Fibroblast of villous mesenchyme (primary cell): ENCODE measurements at places on chromosomes 2 and 18. TPM values are rescaled to one million over a fixed set of nuclear protein-coding genes. Genes with fewer than 3 reads are reported as not detected.

R3HDM1 gene
- total RNA-seq = 12.9 and 13.8 TPM in 2 replicates

RPRM gene
- total RNA-seq = not detected in 2 replicates

DSEL gene
- 101 and 218 TPM in 2 replicates for total RNA-seq

COL5A2 gene
- total RNA-seq = 693 and 717 TPM in 2 replicates

ZC3H8 gene
- 5.5 and 8.2 TPM in 2 replicates for total RNA-seq

DNA sequence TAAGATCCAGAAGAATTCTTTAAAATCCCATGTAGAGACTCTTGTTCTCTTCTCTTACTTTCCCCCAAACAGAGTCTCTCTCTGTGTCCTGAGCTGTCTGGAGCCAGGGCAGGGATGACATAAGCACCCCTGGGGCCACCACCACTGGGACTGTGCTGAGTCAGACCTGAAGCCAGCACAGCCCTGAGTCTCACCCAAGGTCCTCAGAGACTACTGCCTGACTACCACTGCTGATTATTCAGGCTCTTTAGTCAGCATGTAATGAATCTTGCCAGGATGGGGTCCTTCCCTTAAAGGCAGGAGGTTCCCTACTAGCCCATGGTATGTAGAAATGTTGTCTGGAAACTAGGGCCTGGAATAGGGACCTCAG is 34.9 kb upstream of the DYNC1I2 start:
- no peak for DNase-seq

GRCh38 chr18:76451396-76452331 is 43.4 kb downstream of the ZNF516 start:
- DNase-seq = no peak

DNA sequence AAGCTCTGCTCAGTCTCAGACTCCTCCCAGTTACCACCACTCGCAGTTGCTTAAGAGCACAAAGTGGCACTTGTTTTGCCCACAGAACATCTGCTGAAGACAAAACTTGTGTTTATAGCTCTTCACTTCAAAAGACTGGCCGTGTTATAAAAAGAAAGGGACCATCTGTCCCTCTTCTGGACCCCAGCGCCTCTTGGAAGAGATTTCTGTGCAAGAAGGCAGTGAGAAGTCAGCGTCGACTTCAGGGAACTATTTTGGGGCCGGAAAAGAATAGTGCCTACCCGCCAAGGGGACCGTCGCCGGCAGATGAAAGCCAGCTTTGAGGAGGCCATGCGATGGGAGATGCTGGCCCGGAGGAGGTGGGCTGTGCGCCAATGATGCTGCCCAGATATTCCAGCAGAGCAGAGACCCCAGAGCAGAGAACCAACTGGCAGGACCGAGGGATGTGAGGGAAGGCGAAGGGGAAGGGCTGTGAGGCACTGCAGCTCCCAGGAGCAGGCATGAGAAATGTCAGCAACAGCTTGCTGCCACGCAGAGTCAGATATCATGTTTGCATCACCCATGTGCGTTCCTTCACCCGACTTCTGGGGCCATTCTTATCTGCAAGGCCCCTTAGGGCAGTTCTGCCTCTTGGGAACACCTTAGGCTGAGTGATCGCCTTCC is 270.9 kb downstream of the ATAD2B start:
- no peak for DNase-seq

DNA sequence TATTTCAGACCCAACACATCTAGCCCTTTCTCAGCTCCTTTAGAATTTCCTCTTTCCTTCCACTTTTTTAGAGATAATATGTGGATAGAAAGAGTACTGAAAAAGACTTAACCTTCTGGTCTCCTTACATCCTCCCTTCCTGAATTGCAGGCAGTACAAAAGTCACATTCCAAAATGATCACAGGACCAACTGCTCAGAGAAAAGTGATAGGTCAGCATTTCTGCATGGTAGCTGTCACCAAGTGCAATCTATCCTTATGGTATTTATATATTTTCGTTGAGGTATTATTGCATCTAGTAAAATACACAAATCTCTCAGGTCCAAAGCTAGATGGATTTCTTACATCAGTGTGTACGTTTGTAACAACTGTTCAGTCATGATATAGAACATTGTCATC is 427.5 kb downstream of the LPIN1 start:
- DNase-seq = no peak

DNA sequence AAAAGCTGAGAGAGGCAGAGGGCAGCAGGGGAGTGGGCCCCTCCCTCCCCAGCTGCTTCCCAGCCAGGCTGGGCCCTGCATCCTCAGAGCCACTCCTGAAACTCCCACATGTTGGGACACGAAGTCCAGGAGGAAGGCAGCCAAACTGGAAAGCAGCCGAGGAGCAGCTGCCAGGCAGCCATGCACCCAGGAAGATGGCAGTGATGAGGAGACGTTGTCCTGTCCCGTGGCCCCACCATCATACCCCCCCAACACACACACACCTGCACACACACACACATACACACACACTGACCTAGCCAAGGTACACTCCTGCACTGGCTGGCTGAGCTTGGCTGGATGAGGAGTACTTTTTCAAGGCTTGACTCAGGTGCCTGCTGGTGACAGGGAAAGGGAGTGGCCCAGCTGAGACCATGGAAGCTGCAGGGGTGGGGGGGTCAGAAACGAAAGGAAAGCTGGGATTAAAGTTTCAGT is 106.0 kb downstream of the CYP26B1 start:
- DNase-seq = no peak

DNA sequence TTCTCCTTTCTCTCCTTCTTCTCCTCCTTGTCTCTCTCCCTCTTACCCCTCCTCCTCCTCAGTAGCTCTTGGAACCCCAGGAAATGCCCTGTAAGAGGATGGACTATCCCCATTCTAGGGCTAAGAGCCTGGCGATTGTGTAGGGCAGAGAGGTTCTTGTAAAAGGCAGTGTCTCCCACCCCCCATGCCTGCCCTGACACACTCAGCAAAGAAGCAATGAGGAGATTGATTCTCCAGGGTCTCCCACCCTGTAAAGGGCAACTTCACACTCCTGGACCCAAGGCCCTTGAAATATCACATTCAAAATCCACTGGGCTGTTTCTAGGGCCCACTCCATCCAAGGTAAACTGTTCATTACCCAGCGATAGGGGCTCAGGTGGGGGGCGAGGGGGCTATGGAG is 144.1 kb downstream of the INSIG2 start:
- DNase-seq = no peak
